ENCODE measurements at places on chromosomes 16 and 17.

DNA sequence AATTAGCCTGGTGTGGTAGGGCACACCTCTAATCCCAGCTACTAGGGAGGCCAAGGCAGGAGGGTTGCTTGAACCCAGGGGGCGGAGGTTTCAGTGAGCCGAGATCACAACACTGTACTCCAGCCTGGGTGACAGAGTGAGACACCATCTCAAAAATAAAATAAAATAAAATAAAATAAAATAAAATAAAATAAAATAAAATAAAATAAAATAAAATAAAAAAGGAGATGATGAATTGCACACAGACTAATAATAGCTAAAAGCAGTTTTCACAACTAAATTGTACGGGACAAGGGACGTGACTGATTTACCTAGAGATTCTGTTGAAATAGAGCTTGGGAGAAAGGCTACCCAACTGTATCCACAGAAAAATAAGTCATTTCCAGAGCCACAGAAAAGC, 1471.3 kb downstream of the CDH11 start:
- DNase-seq: no peak

DNA sequence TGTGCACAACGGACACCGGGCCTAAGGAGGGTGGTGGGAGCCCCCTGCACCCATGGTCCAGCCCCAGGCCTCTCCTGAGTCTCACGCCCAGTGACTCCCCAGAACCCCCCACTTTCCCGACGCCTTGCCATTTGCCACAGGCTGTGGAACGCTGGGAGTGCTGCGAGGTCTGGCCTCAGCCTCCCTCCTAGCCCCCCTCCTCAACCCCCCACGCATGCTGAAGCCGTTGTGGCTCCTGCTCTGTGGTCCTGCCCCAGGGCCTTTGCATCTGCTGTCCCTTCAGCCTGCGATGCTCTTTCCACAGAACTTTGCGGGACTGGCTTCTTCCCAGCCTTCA, 226.0 kb upstream of the GSE1 start:
- no peak for DNase-seq

DNA sequence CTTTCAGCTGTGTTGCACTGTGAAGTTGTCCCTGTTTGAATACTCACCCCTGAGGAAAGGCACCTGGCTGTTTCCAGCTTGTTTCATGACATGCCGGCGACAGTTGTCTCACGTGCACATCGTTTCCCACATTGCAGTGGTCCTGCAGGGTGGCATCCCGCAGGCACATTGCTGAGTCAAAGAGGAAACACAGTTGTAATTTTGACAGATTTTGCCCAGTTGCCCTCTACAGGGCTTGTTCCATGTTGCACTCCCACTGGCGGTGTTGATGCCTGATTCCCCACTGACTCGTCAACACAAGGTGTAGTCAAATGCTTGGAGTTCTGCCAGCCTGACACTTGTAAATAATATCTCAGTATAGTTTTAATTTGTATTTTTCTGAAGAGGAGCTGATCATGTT, 23.8 kb downstream of the EPN2 start:
- peak; percentile 19 for DNase-seq

DNA sequence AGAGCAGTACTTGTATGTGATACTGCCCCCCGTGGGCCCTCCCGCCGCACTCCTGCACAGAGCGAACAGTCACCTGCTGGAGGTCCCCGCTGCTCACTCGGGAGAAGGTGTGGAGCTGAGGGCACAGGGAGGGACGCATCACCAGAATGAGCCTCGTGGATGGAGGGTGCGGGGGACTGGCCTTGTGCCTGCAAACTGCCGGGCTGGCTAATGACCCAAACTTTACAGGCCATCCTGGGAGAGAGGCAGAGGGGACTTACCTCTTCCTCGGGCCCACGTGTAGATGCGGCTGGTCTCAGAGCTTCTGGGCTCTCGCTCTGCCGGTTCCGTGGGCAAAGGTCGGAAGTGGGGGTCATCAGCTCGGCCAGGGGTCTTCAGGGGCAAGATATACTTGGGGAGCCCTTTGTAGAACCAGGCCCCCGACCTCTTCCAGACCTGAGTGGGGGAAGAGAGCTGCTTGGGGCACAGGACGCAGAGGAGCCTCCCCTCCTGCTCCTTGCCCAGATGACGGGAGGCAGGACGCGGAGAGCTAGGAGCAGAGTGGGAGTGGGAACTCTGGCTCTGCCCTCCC, 65.5 kb upstream of the DOC2B start:
- no peak for DNase-seq

GRCh38 chr17:9406046-9406606, 169.5 kb downstream of the STX8 start:
- DNase-seq: no peak

DNA sequence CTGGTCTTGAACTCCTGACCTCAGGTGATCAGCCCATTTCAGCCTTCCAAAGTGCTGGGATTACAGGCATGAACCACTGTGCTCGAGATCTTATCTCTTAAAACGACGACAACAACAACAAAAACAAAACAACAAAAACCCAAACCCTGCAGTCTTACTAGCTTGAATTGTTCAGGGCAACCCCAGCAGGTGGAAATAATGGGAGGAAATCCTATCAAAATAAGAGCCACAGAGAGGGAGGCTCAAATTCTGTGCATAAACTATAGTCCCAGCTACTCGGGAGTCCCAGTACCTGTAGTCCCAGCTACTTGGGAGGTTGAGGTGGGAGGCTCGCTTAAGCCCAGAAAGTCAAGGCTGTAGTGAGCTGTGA, 16.5 kb upstream of the ATP6V0A1 start:
- no peak for DNase-seq

GRCh38 chr16:79628501-79628975, 28.0 kb upstream of the MAF start:
- DNase-seq: peak; percentile 94

Data from MV-4-11 (cell line).